ENCODE measurements at places on chromosomes 1 and 21.
A peak's percentile ranks its signal among the peaks of the same experiment; 100 is the strongest.

- peak; percentile 8 for DNase-seq
These were observed 314.2 kb upstream of the POU3F1 start for GRCh38 chr1:38360807-38361206.

GRCh38 chr1:154148807-154149206, 6.1 kb downstream of the NUP210L start:
- DNase-seq, result no peak

DNA sequence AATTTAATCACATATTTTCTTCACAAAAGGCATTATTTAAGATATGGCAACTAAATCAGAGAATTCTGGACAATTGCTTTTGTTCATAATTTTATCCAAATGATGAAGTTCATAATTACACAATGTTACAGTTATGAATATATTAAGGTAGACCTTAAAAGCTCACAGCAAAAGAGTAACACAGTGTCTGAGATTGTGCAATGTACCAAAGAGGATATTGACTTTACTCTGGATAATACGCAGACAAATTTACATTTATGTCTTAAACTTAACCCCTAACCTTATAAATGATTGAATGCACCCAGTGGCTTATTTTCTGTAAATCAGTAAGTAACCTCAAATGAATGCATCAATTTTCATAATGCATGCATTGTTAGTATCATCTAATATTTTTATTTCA, 216.2 kb upstream of the SAMSN1 start:
- no peak for DNase-seq

DNA sequence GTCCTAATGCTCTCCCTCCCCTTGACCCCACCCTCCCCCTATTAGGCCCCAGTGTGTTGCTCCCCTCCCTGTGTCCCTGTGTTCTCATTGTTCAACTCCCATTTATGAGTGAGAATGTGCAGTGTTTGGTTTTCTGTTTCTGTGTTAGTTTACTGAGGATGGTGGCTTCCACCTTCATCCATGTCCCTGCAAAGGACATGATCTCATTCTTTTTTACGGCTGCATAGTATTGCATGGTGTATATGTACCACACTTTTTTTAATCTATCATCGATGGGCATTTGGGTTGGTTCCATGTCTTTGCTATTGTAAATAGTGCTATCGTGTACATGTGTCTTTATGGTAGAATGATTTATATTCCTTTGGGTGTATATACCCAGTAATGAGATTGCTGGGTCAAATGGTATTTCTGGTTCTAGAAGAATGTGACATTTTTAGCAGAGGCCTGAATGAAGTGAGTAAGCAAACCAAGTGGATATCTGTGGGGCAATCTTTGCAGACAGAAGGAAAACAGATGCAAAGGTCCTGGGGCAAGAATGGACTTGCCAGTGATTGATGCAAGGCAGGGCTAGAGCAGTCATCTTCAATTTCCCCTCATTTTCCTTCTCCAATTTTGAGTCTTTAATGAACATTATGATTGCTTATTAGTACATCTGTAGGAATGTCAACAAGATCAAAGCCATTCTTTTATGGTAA, 50.2 kb downstream of the UBE4B start:
- DNase-seq, result no peak

GRCh38 chr1:214840356-214840755, 237.4 kb downstream of the CENPF start:
- DNase-seq, result no peak

DNA sequence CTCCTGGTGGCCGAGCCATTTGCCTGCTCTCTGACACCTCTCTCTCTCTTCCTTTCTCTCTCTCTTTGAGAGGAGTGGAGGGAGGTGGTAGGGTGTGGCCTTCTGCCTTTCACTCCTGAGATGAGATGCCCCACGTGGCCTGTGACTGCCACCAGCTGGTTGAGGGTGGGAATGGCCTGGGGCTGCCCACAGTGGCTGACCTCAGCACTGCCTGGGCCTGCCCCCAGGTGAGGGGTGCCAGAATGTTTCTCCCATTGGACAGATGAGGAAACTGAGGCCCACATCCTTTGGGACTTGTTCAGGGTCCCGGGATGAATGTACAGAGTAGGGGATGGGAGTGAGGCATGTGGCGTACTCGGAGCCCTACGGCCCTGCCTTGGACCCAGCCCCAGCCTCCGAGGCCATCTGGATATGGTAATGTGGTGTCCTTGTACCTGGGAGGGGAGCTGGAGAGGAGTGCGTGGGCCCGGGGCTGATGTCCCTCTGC, 12.7 kb upstream of the C1orf167 start:
- peak; percentile 74 for DNase-seq

DNA sequence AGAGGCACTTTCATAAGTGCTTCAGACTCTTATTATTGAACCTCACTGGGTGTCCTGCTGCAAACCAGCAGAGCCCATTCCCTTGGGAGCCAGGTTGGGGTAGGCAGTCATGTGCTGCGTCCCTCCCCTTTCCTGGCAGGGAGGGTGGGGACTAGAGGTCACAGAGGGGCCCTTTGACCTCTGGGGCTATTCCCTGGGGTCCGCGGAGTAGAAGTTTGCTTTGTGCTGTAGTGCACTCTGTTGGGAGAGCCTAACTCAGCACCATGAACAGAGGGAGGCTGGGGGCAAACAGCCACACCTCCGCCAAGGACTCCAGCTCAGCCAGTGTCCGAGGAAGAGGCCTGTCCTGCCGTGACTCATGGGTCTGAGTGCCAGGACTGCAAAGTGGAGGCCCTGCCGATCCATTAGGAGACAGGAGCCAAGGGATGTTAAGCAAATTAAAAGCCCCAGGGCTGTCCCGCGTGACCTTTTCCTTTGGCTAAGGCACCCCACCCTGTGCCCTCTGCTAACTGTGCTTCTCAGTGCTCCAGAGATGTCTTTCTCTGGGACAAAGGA, 3.0 kb upstream of the IGSF21 start:
- no peak for DNase-seq

GRCh38 chr1:111755331-111756123, at the start of gene DDX20:
DDX20 (plus strand) TSS chr1:111755901; CDS start chr1:111755925, 24 bp downstream.
- DNase-seq, result peak; percentile 97

- DNase-seq, result peak; percentile 35
These were observed 35.1 kb downstream of the SLC44A3 start for GRCh38 chr1:94855307-94855700.

DNA sequence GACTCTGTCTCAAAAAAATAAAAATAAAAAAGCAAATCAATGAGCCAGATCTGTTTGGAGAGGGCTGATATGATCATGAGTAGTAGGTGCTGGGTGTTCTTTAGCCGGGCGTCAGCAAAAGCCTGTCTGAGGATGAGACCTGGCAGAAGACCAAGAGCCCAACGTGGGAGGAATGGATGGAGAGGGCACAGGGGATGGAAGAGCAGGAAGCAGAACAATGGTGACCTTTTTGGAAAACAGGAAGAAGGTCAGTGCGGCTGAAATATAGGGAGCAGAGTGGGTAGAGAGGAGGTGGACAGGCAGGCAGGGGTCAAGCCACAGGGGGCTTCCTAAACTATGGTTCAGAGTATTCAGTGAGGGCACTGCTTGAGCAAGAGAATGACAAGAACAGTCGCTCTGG, 30.9 kb downstream of the VWA5B1 start:
- DNase-seq, result no peak

GRCh38 chr1:101907264-101907663, 89.5 kb downstream of the OLFM3 start:
- DNase-seq, result peak; percentile 29

- DNase-seq, result no peak
These were observed 76.3 kb upstream of the CACNA1E start for GRCh38 chr1:181406989-181407388.

DNA sequence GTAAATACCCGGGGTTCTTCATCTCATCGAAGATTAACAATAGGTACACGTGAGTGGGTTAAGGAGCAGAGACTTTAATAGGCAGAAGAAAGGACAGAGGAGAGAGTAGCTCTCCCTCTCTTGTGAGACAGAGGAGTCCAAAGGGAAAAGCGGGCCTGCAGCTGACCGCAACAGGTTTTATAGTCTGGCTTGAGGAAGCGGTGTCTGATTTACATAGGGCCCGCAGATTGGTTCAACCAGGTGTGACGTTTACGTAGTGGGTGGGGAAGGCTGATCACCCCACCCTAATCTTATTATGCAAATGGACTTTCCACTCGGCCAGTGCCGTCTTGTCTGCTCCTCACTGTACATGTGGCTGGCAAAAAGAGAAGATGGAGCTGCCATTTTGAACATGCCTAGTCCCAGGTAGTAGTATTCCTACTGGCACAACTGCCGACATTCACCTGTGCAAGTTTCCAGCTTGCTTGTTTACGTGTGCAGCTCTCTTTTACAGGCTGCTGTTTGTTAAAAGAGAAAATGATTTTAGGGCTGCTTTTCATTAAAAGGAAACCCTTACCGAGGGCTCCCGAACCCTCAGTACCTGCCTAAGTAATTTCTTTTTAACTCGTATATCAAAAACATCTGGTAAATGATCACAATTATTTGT, 10.6 kb downstream of the CDC14A start:
- peak; percentile 65 for DNase-seq

GRCh38 chr1:170666541-170667254, 2.8 kb downstream of the PRRX1 start:
- peak; percentile 57 for DNase-seq

- DNase-seq, result no peak
These were observed 120.6 kb upstream of the RAVER2 start for GRCh38 chr1:64624218-64624713.

- no peak for DNase-seq
These were observed 47.6 kb upstream of the ABCG1 start for GRCh38 chr21:42171091-42172053.

DNA sequence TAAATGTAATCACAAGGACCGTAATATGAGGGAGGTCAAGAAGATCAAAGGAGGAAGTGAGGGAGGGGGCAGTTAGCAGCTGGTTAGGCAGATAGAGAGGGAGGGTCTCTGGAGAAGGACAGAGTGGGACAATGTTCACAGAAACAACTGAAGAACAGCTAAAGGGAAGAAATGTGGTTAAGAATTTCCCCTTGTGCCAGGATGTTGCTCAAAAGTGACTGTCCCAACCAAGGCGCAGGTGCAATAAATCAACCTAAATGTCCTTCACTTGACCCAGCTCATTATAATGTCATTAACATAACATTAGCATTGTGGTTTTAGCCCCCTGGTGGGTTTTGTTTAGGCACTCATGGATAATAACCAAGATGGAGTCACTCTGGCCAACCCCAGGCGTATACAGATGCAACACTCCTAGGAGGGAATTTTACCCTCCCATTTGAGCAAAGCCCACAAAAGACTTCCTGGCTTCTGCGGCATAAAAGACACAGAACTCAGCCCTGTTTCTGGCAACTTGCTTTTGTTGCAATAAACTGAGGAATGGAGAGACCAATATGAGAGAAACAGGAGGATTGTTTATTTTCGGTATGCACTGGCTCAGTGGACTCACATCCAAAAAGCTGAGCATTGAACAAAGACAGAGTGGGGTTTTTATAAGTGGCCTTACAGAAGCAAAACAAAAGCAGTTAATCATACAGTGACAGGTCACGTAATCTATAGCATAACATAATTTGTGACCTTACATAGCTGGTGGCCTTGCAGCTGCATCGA, 7.3 kb upstream of the CA6 start:
- DNase-seq, result peak; percentile 28

DNA sequence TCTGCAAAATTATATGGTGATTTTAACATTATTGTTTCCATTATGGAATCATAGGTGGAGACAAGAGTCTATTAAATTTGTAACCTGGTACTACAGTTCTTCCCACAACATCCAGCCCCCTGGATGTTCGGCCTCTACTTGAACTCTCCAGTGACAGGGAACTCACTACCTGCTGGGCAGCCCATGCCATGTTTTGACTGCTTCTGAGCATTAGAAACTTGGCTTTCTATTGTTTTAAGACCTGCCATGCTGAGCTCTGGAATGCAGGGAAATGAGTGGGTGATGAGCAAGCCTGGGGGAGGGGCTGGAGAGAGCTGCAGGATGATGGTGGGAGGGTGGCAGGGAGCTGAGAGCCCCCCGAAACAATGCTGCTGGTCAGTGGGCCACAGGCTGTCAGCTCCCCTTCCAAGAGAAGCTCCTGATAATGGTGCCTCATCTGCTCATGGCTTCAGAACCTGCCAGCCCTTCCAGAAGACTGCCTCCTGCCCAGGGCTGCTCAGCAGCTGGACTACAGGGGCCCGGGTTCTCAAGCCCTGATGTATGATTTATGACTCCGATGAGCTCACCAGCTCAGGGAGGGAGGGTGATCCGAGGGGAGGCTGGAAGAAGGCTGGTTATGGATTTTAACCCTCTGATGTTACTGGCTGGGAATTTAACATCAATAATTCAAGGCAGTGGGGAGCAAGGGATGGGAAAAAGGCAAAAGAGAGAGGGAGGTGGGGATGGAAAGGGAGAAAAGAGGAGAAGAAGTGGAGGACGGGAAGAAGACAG, 205.0 kb downstream of the HIVEP3 start:
- peak; percentile 35 for DNase-seq

- DNase-seq, result peak; percentile 94
These were observed 2.0 kb downstream of the HES3 start for GRCh38 chr1:6245869-6246496.

- DNase-seq, result no peak
These were observed 78.6 kb downstream of the POFUT2 start for GRCh38 chr21:45209046-45209445.

GRCh38 chr1:59819566-59820438, 5.1 kb downstream of the HOOK1 start:
- DNase-seq, result no peak

DNA sequence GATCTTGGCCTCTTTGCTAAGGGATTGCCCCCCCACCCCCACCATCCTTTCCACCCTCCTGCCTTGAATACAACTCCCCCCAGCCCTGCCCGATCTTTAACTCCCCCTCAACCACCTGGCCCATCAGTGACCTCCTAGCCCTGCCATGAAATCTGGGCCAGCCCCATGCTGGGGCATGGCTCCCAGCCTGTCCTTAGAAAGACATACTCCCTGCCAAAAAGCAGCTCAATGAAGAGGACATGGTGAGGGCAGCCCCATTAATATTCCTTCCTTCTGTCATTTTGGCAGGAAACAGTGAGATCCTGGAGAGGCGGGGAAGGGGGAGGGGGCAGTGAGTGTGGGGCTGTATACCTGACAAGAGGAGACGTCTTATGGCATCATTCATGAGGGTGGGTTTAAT, 66.8 kb upstream of the DISP3 start:
- DNase-seq, result no peak

DNA sequence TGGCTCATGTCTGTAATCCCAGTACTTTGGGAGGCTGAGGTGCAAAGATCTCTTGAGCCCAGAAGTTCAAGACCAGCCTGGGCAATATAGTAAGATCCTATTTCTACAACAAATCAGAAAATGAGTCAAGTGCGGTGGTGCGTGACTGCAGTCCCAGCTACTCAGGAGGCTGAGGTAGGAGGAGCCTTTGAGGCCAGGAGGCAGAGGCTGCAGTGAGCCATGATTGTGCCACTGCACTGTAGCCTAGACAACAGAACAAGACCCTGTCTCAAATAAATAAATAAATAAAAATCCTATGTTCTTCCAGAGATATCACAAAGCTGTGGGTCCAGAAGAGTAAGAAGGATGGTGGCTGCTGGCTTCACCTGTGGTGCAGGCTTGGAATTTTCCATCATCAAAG, 22.1 kb downstream of the CDA start:
- no peak for DNase-seq

DNA sequence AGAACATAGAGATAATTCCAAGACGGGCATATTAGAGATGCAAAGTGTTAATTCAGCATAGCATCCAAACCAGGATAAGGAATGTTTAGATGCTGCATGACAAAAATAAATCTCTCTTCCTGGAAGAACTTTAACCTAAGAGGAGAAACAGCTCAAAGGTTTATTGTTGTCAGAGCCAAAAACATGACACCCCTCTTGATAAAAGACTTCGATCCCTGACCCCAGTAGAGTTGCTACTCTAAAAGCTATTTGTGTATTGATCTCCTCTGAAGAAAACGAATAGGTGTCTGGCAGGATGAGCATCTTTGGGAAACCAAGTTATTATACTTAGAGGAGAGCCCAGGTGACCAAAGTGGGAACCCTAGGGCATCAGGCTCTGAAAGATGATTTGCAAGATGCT, 158.1 kb downstream of the PIGK start:
- DNase-seq, result no peak

GRCh38 chr1:224786533-224787250, 142.8 kb upstream of the DNAH14 start:
- no peak for DNase-seq

Data from GM23338 (cell line).